Left ventricle myocardium superior (tissue), 1 donor: ENCODE measurements at places on chromosomes 6 and 20. TPM values are rescaled to one million over a fixed set of nuclear protein-coding genes. Genes with fewer than 3 reads are reported as not detected.

The PAQR8 gene
- total RNA-seq: 1.8 TPM

The NHLRC1 gene
- total RNA-seq: 1.3 TPM

The USP49 gene
- 1.3 TPM for total RNA-seq

The MUC21 gene
- total RNA-seq: not detected

The CTAGE9 gene
- total RNA-seq: not detected

The TRDN gene
- 470 TPM for total RNA-seq

The EPPIN gene
- not detected for total RNA-seq

The KHDC1L gene
- total RNA-seq: not detected

The PPP1R16B gene
- total RNA-seq: 9.4 TPM

The HTR1E gene
- total RNA-seq: not detected

The CD93 gene
- 41.0 TPM for total RNA-seq

The KCNQ5 gene
- total RNA-seq: not detected

The DPPA5 gene
- total RNA-seq: not detected

The CRISP3 gene
- total RNA-seq: not detected

The BPIFB1 gene
- not detected for total RNA-seq

The ADAM33 gene
- 12.2 TPM for total RNA-seq

The COL21A1 gene
- total RNA-seq: 23.2 TPM

The JAG1 gene
- total RNA-seq: 17.0 TPM

The BMP7 gene
- total RNA-seq: 32.2 TPM

The DNAH8 gene
- not detected for total RNA-seq

The CHMP4B gene
- total RNA-seq: 101 TPM

The PTCHD4 gene
- total RNA-seq: 0.79 TPM

The SMIM8 gene
- 13.7 TPM for total RNA-seq

The TNFRSF6B gene
- 0.64 TPM for total RNA-seq

The PKIG gene
- 195 TPM for total RNA-seq

The EBF4 gene
- total RNA-seq: 3.7 TPM

The DDRGK1 gene
- 37.2 TPM for total RNA-seq

The HLA-DRA gene
- total RNA-seq: 109 TPM

The TTI1 gene
- 12.5 TPM for total RNA-seq

The ELOVL4 gene
- 0.12 TPM for total RNA-seq

The CLPSL1 gene
- total RNA-seq: not detected

The MRPS18A gene
- total RNA-seq: 46.0 TPM

The MRAP2 gene
- not detected for total RNA-seq

The RFX6 gene
- total RNA-seq: not detected

The CCN6 gene
- total RNA-seq: not detected

The CST2 gene
- total RNA-seq: not detected

The SLC17A3 gene
- total RNA-seq: not detected

The IL17F gene
- not detected for total RNA-seq

The HRH3 gene
- total RNA-seq: not detected

The ID4 gene
- 3.0 TPM for total RNA-seq
